ENCODE measurements at places on chromosomes 7 and 10. TPM values are rescaled to one million over a fixed set of nuclear protein-coding genes. Genes with fewer than 3 reads are reported as not detected.
A peak's percentile ranks its signal among the peaks of the same experiment; 100 is the strongest.

DNA sequence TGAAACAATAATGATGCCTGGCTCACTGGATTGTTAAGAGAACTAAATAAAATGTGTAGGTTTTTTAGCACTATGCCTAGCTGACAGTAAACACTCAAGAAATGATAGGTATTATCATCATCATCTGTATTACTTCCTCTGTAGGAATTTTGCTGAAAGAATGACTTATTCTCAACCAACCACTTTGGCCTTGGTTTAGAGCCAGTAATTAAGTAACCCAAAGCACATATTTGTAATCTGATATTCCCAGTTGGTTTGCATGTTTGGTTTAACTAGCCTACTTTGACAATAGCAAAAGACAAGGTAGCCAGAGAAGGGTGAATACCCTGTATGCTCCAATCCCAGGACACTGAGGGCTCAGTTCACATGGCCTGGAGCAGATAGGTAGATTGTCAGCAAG, 34.4 kb downstream of the BCAP29 start:
- DNase-seq, result no peak
- no peak overlapping the region for H3K27ac ChIP-seq
- H3K4me1 ChIP-seq, result peaks cover 25% of the 10 kb centered on the region
- no peak overlapping the region for H3K4me3 ChIP-seq

- peaks cover 37% of the 10 kb centered on the region for H3K27me3 ChIP-seq
- peak; percentile 77 for DNase-seq
- H3K4me3 ChIP-seq, result no peak overlapping the region
- H3K36me3 ChIP-seq, result no peaks in the 10 kb centered on the region
Measured at GRCh38 chr10:133335246-133336117, 1.2 kb downstream of the CALY start.

GBX1 gene
- not detected for total RNA-seq

DNA sequence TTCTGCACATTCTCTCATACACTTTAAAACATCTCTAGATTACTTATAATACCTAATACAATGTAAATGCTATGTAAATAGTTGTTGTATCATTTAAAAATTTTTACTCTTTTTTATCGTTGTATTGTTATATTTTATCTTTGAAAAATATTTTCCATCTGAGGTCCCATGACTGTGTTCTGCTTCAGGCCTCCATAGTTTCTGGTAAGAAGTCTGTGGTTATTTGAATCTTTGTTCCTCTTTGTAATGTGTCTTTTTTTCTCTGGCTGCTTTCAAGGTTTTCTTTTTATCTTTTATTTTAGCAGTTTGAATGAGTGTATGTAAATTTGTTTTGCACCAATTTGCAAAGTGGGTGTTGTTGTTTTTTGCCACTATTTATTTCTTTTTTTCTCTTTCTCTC, 263.1 kb downstream of the RPS24 start:
- DNase-seq, result no peak
- no peak overlapping the region for H3K27ac ChIP-seq
- H3K4me3 ChIP-seq, result no peak overlapping the region
- no peaks in the 10 kb centered on the region for H3K36me3 ChIP-seq

ST8SIA6 gene
- 0.95 TPM for total RNA-seq

GRCh38 chr7:127885843-127886242, 145.4 kb downstream of the LRRC4 start:
- DNase-seq, result no peak
- peaks cover 5% of the 10 kb centered on the region for H3K4me1 ChIP-seq
- H3K27me3 ChIP-seq, result no peaks in the 10 kb centered on the region
- H3K4me3 ChIP-seq, result no peak overlapping the region

CFAP70 gene
- 0.70 TPM for total RNA-seq

CBX3 gene
- 215 TPM for total RNA-seq

DNA sequence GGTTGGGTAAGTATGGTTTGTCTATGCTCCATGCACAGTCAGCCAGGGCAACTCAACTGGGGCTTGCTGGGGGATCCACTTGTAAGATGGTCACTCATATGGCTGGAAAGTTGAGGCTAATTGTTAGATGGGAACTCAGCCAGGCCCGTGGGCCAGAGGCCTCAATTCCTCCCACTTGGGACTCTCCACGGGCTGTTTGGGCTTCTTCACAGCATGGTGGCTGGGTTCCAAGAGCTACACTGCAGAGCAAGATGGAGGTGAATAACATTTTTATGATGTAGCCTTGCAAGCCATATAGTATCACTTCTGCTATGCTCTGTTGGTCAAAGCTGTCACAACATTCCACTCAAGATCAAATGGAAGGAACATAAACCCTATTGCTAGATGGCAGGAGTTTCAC, 39.2 kb downstream of the ELMO1 start:
- peaks cover 54% of the 10 kb centered on the region for H3K4me1 ChIP-seq
- peak overlapping the region; percentile 73 for H3K4me3 ChIP-seq
- peaks cover 24% of the 10 kb centered on the region for H3K36me3 ChIP-seq
- H3K27ac ChIP-seq, result peak overlapping the region; percentile 82

DNA sequence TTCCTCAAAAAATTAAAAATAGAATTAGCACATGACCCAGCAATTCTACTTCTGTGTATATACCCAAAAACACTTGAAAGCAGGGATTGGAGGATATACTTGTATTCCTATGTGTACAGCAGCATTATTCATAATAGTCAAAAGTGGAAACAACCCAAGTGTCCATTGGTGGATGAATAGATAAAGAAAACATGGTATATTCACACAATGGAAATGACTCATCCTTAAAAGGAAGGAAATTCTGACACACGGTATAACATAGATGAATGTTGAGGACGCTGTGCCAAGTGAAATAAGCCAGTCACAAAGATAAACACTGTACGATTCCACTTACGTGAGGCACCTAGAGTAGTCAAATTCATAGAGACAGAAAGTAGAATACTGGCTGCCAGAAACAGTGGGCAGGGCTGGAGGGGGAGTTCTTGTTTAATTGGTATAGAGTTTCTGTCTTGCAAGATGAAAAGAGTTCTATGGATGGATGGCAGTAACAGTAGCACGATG, 26.6 kb upstream of the KAT6B start:
- peaks cover 2% of the 10 kb centered on the region for H3K36me3 ChIP-seq
- DNase-seq, result peak; percentile 22
- peaks cover 11% of the 10 kb centered on the region for H3K4me1 ChIP-seq
- H3K27me3 ChIP-seq, result no peaks in the 10 kb centered on the region

EPO gene
- not detected for total RNA-seq
